Left lobe of liver (tissue), 2 donors: ENCODE measurements at places on chromosomes 5 and 9. TPM values are rescaled to one million over a fixed set of nuclear protein-coding genes. Genes with fewer than 3 reads are reported as not detected.

DNA sequence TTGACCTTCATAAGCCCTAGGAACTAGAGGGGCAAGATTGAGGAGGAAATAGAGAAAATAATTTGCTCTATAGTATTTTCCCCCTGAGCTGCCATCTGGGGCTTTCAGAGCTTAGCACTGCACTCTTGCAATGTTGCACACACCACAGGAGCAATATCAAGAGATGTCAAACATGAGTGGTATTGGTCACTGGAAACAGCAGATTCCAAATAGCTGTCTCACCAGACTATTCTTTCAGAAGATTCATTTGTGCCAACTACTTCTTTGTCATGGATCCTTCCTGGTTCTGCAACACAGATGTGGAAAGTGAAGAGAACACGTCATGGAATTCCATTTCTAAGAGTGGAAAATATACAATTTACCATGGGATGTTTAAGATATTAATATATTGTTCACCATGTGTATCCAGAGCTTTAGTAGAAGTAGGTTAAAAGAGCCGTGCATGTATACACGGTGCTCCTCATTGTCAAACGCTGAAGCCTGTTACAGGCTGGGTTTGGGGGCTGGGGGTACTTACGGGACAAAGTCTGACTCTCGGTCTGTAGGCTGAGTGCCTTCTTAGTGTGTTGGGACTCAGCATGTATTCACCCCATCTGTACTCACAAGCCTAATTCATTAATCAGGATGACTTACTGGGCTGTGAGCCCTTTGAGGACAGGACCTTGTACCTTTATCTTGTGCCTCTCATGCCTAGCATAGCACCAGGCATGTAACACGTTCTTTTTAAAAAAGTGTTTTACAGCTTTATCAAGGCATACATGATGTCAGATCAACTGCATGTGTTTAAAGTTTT is 31.4 kb upstream of the GDNF start:
- no peak for DNase-seq

- no peak for DNase-seq
Measured at GRCh38 chr9:125125523-125125922, 17.8 kb downstream of the SCAI start.

GRCh38 chr9:101999441-101999840 is 261.0 kb upstream of the GRIN3A start:
- no peak for DNase-seq

- DNase-seq: no peak
Measured at GRCh38 chr5:77407152-77407551, 85.0 kb downstream of the WDR41 start.

GRCh38 chr5:67170767-67171166 is 25.8 kb downstream of the CD180 start:
- DNase-seq: no peak

- DNase-seq: no peak
Measured at GRCh38 chr5:95081500-95081960, 203.4 kb downstream of the MCTP1 start.

DNA sequence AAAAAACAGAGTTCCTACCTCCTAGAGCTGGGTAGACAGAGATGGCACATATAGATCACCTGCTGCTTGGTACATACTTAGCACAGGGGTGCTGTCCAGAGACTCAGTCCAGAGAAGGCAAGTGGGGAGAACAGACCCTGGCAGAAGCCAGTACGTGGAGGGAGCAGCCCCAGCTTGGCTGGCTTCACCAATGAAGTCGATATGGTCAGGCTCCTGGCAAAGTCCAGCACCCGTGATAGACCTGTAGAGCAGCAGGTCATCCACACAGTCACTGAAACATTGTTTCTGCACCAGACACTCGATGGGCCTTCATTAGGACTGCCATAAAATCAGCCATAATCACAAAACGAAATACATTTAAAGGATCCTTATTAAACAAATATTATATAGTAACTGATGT is 45.8 kb downstream of the WHRN start:
- no peak for DNase-seq

DNA sequence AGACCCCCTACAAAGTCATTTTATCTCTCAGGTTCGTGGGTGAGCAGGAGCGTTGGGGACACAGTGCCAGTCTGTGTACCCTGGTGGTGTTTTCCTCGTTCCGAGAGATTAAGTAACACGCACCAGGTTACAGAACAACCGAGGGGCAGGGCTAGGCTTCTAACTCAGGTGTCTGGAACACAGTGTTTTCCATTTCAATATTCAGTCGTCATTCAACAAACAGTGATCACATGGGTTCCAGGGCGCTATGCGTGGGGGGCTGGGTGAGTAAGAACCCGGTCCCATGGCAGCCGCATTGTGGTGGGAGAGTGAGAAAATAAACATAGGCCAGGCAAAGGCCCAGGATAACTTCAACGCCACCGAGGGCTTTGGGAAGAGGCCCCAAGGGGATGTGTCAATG is 55.9 kb upstream of the RNU6ATAC start:
- DNase-seq: peak; percentile 93

GRCh38 chr5:169089343-169089742 is 211.6 kb downstream of the SLIT3 start:
- no peak for DNase-seq

DNA sequence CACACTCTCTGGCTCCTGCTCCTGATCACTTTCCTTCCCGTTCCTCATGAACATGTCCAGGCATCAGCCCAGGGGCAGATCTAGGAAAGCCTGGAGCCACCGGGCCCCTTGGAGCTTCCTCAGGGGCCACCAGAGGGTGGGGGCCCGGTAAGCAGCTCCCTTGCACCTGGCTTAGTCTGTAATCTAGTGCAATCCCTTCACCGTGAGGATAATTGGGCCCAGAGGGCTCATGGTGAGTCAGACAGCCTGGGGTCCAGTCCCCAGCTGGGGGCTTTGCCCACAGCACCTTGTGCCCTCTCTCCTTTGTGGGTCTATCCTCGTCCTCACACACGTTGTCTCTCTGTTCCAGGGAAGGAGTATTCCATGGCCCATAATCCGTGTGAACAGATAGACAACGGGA is 10.4 kb upstream of the ALDH1B1 start:
- DNase-seq: no peak

DNA sequence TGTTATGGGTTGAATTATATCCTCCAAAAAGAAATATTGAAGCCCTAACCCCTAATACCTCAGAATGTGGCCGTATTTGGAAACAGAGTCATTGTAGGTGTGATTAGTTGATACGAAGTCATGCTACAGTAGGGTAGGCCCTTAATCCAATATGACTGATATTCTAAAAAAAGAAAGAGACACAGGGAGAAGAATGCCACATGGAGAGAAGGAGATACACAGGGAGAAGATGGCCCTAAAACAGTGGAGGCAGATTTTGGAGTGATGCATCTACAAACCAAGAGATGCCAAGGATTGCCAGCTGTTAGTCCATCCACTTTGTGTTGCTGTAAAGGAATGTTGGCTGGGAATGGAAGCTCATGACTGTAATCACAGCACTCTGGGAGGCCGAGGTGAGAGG is 21.3 kb downstream of the ARRDC3 start:
- no peak for DNase-seq

Gene CDC20B
- total RNA-seq: not detected

Gene OTULINL
- 1.4 TPM for total RNA-seq

Gene GCNT4
- 0.25 TPM for total RNA-seq
